Calu3 (cell line): ENCODE measurements at places on chromosomes 12 and 14.

DNA sequence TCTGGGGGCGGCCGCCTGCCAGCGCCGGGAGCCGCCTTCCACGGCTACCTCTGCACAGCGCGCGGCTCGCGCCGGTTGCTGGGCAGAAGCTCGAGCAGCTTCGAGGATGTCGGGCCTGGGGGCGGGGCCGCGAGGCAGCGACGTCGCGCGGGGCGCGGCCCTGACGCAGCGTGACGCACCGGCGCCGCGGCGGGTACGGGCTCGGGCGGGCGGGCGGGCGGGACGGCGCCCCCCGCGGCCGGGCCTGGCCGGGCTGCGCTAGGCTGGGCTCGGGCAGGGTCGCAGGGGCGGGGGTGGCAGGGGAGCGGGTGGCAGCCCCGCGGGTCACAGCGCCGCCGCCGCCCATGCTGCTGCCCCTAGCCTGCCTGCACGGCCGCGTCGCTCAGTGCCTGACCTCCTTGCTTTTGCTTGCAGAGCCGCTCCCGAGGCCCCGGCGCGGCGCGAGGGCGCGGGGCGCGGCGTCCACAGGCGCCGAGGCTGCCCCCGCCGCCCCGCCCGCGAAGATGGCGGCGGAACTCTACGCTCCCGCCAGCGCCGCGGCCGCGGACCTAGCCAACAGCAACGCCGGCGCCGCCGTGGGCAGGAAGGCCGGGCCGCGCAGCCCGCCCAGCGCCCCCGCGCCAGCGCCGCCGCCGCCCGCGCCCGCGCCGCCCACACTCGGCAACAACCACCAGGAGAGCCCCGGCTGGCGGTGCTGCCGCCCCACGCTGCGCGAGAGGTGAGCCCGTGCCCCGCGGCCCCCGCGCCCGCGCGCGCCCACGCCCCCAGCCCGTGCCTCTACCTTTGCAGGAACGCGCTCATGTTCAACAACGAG lies at the start of gene BTBD6:
BTBD6 (plus strand) TSS at position 166 of the 814 bp plus-strand sequence; CDS start at position 345, 179 bp downstream.
- DNase-seq = peak; percentile 92

GRCh38 chr12:15829949-15830348 lies 40.8 kb upstream of the EPS8 start:
- DNase-seq = no peak

- no peak for DNase-seq
These were observed 12.0 kb upstream of the NUDT14 start for GRCh38 chr14:105192866-105193731.

DNA sequence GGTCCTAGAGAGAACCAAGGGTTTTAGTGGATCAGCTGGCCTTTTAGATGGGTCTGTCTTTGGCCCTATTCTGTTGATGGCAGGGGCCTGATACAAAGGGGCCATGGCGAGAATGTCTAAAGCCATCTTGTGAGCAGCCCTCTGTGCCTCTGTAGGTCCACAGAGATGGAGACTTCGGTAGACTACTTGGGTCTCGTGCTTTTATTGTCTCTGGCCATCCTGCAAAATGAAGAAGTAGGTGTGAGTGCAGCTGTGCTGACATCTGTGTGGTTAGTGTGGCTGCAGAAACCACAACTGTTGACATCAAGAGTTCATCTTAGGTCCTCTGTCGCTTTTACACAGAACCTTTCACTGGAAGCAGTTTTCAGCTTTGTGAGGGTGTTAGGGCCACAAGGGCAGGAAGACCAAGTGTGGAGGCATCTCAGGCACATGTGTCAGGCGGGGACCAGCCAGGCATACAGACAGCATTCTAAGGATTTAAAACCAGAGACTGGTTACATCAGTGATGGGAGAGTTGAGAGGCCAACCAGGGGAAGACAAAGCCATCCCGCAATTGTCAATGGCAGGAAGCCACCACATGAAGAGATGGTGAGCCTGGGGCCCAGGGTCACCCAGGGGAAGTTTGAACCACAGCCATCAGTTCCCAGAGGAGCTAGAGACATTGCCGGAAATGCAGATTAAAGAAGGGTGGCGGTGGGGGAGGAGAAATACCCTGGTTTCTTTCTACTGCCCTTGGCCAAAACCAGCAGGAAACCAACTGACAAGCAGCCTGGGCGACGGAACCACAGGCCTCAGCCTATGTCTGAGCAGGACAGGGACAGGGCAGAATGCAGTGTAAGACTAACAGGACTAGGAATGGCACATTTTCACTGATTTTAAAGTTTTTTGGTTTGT lies 13.0 kb upstream of the TPCN1 start:
- DNase-seq = no peak

DNA sequence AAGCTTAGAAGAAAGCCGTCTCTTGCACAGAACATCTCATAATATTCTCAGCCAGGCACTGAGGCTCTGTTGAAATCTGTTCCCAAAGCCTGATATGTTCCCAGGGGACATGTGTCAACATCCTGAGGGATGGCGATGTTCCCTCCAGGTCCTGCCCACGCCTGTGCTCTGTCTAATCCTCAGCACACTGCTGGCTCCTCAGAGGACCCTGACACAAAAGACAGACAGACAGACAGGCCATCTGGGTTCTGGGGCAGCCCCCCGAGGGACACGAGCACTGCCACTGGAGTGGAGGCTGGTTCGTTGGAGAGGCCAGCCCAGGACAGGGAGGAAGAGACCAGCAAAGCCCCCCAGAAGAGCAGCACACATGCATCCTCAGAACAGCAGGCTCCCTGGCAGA lies 27.8 kb downstream of the CHGA start:
- DNase-seq = no peak

DNA sequence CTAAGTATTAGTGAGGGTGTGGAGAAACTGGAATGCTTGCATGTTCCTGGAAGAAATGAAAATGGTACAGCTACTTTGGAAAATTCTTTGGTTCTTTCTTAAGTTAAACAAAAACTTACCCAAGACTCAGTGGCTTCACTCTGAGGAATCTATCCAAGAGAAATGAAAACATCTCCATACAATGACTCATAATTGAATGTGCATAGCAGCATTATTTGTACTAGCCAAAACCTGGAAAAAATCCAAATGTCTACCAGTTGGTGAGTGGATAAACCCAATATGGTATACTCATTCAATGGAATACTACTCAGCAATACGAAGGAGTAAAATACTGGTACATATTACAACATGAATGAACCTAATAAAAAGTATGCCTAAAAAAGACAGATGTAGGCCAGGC lies 18.0 kb upstream of the CRACR2A start:
- no peak for DNase-seq

DNA sequence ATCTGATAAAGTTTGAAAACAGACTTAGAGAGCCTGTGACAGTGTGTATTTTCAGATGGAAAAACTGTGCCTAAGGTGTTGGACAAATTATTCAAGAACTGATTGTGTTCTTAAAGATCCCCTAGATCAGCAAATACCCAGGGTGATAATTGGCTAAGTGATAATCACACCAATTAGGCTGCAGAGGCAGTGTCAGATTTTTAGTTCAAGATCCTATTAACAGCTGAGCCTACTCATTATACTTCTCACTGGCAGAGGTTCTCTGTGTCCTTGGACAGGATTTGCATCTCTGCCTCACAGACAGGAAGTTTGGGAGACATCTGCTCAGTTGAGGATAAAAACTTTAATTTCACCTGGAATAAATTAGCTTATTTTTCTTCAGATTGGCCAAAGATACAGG lies 4.3 kb upstream of the FGD4 start:
- DNase-seq = no peak

GRCh38 chr12:115257791-115258190 lies 573.8 kb upstream of the TBX3 start:
- no peak for DNase-seq

DNA sequence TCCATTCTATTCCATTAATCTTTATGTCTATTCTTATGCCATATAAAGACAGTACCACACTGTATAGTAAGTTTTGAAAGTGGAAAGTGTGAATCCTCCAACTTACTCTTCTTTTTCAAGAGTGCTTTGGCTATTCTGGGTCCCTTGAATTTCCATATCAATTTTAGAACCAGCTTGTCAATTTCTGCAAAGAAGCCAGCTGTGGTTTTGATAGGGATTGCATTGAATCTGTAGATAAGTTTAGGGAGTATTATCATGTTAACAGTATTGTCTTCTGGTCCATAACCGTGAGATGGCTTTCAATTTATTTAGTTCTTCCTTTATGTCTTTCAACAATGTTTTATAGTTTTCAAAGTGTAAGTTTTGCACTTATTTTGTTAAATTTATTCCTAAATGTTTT lies 34.2 kb upstream of the GCH1 start:
- DNase-seq = no peak
